ENCODE measurements at places on chromosomes 5 and 9. TPM values are rescaled to one million over a fixed set of nuclear protein-coding genes. Genes with fewer than 3 reads are reported as not detected.

GRCh38 chr9:113776194-113776593 lies 99.9 kb upstream of the ZNF618 start:
- no peak for DNase-seq

DNA sequence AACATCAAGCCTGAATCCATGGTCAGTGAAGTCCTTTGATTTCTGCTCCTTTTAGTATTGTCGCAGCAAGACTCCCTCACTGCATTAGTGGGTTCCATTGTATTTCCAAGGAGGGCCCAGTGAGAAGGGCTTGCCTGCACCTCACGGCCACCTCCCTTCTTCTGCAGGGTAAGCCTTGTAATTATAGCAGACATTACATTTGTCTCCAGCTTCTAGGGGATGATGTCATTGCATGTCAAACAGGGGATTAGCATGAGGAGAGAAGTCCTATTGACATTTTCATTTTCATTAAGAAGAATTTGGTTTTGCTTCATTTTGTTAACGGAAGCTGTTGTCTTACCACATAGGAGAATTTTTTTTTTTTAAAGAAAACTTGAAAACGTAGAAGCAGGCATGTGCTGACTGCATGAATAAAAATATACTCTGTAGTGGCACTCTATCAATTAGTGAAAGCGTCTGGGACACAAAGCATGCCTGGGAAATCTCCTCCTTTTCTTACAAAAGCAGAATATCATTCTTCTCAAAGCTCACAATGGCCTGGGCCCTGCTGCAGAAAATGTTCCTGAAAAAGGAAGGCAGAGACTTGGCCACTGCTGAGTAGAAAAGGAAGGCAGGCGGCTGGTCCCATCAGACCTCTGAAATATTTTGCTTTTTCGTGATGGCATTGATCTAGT lies 27.1 kb downstream of the MAP1B start:
- no peak for DNase-seq

PCDHGA8 gene
- total RNA-seq, result 0.13 TPM

- DNase-seq, result no peak
Measured at GRCh38 chr5:157057459-157058370, 1.2 kb downstream of the HAVCR1 start.

- DNase-seq, result no peak
Measured at GRCh38 chr5:128357226-128357625, 180.8 kb downstream of the FBN2 start.

ROR2 gene
- 0.27 TPM for total RNA-seq

- no peak for DNase-seq
Measured at GRCh38 chr9:111658943-111659342, 2.5 kb upstream of the GNG10 start.

DNA sequence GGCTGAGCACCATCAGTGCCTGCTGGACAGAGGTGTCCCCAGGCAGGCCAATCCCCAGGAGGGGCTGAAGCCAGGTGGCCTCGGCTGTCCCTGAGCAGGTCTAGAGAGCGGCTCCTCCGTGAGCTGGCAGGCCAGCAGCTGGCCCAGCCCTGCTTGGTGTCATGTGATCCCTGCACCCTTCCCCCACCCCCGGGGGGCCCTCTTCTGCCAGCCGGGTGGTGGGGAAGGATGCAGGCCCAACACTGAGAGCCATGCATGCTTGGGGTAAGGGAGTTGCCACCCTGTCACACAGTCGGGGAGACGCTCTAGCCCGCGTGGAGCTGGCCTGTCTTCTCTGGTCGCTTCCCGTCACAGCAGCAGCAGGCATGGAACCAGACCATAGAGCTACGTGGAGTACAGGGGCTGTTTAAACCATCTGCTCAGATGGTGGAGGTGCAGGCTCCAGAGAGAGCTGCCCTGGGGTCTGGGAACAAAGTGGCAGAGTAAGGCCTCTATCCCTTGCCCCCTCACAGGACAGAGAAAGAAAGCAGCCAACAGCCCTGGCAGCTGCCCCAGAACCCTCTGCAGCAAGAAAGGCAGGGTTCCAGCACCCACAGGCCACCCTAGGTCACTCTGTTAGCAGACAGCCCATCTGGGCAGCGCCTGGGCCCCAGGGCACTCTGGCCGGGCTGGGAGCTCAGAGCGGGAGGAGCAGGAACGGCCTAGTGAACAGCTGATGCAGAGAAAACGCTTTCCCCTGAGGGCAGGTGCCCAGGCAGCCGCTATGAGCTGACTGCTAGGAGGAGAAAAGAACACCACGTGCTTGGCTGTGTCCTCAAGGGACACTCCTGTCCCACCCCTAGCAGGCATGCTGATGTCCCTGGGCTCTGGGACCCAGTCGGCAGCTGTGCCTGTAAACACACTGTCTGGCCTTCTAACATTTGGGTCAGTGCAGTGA lies 6.8 kb downstream of the RALGDS start:
- peak; percentile 40 for DNase-seq

GRCh38 chr5:159913048-159913447 lies 3.2 kb upstream of the ADRA1B start:
- DNase-seq, result peak; percentile 95

HTR1A gene
- not detected for total RNA-seq

Measured in SK-MEL-5 (cell line).